Activated CD4-positive, alpha-beta T cell treated with anti-CD3 and anti-CD28 coated beads, Interleukin-2, amount 10 ng/mL, durations not matched to agents 24 days and 14 days (primary cell): ENCODE measurements at places on chromosomes 16 and 17. TPM values are rescaled to one million over a fixed set of nuclear protein-coding genes. Genes with fewer than 3 reads are reported as not detected.

DNA sequence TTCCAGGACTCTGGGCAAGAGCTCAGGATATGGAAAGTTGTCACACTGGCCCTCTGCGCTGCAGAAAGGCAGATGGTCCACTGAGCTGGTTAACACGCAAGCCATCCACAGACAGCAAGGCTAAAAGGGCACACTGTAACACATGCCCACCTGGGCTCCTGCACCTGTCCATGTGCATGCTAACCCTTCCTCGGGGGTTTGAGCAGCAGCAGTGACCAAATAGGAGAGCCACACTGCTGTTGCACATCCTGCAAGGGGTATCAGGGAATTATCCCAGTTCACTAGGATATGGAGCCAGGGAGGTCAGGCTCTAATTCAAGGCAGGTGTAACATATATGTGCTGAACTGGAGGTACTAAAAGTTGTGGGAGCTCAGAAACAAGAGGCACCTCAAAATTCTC, 471.0 kb upstream of the CDH5 start:
- H3K4me1 ChIP-seq = no peaks in the 10 kb centered on the region
- H3K36me3 ChIP-seq = no peaks in the 10 kb centered on the region
- H3K27ac ChIP-seq = no peak overlapping the region
- DNase-seq = no peak

DNA sequence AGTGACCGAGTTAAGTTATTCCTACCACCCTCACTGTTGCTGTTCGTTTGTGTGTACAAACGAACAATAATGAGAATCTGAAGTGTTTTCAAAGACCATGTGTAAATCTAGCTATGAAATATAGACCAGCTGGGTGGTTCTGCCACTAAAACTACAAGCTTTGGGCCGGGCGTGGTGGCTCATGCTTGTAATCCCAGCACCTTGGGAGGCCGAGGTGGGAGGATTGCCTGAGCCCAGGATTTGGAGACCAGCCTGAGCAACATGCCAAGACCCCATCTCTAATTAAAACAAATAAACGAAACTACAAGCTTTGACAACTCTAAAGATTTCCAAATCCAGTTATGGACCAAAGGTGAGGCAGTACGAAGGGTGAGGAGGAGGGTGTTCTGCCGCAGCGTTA, 973 bp downstream of the RECQL5 start:
- H3K4me1 ChIP-seq = peaks cover 19% of the 10 kb centered on the region
- H3K36me3 ChIP-seq = peaks cover 27% of the 10 kb centered on the region
- H3K27me3 ChIP-seq = no peaks in the 10 kb centered on the region
- no peak for DNase-seq
- H3K4me3 ChIP-seq = no peak overlapping the region
- H3K27ac ChIP-seq = no peak overlapping the region

- no peak overlapping the region for H3K4me3 ChIP-seq
- H3K36me3 ChIP-seq = no peaks in the 10 kb centered on the region
- no peak overlapping the region for H3K27ac ChIP-seq
- DNase-seq = no peak
- H3K27me3 ChIP-seq = peaks cover 58% of the 10 kb centered on the region
Observed at GRCh38 chr16:86491640-86492023, 18.7 kb upstream of the FOXF1 start.

Gene WFIKKN1
- total RNA-seq = 0.44 and 0.45 TPM in 2 replicates

DNA sequence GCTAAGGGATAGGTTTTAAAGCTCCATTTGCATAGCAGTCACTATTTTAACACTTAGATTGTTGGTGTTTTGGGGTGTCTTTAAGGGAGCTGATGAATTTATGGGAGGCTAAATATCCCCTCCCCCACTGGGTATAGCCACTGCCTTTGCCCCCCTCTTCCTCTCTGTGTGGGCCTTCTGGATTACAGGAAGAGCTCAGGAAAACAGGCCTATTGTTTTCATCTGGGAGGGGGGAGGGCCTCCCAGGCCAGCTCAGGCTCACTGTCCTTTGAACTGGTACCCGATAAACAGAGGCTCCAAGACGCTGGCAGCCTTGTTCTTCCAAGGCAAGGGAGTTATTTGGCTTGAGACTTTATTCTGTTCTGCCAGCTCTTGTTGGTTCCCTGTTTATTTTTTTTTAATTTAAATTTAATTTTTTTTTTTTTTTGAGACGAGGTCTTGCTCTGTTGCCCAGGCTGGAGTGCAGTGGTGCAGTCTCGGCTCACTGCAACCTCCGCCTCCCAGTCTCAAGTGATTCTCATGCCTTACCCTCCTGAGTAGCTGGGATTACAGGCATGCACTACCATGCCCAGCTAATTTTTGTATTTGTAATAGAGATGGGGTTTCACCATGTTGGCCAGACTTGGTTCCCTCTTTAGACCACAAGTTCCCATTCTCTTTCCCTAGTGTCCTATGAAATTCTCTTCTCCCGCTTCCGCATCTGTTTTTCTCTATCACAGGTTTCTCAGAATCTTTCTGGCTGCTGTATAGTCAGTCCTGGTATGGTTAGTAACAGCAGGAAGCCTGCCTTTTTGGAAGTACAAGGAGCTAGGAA, 25.1 kb downstream of the MINK1 start:
- no peak overlapping the region for H3K4me3 ChIP-seq
- peaks cover 20% of the 10 kb centered on the region for H3K4me1 ChIP-seq
- no peaks in the 10 kb centered on the region for H3K27me3 ChIP-seq
- DNase-seq = no peak
- peaks cover 22% of the 10 kb centered on the region for H3K36me3 ChIP-seq

DNA sequence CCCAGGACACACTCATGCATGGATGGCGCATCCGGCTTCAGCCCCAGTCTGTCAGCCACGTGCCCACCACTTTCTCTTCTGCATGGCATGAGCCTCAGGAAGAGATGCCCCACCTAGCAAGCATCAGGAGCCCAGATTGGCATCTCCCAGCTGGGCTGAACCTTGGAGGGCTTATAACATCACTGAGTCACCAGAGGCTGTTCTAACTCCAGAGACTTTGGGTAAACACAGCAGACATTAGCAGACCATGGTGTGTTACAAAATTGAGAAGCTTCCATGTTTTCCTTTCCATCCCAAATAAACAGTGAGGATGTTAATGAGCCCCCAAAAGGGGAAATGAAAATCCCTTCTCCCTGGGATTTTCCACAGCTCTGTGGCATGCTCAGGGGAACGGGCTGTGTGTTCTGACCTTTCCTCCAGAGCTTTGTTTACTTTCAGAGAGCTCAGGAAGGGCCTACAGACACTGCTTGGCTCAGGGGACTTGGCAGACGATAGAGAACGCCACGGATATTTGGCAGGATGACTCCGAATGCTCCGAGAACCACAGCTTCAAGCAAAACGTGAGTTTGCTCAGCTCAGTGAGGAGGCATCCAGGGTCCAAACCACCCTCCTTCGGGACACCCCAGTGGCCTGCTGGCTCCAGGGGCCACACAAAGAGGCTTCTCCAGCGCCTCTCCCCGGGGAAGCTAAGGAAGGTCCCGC, 16.5 kb downstream of the GLP2R start:
- no peak overlapping the region for H3K4me3 ChIP-seq
- no peak overlapping the region for H3K27ac ChIP-seq
- H3K4me1 ChIP-seq = no peaks in the 10 kb centered on the region
- no peaks in the 10 kb centered on the region for H3K27me3 ChIP-seq

GRCh38 chr17:33832262-33832661, 422.8 kb upstream of the CCL2 start:
- no peaks in the 10 kb centered on the region for H3K36me3 ChIP-seq
- no peaks in the 10 kb centered on the region for H3K4me1 ChIP-seq
- no peaks in the 10 kb centered on the region for H3K27me3 ChIP-seq

- no peaks in the 10 kb centered on the region for H3K4me1 ChIP-seq
- no peak overlapping the region for H3K27ac ChIP-seq
- DNase-seq = no peak
- H3K4me3 ChIP-seq = no peak overlapping the region
Observed at GRCh38 chr16:86229283-86229682, 281.0 kb upstream of the FOXF1 start.

- no peak overlapping the region for H3K27ac ChIP-seq
- no peaks in the 10 kb centered on the region for H3K36me3 ChIP-seq
- peaks cover 2% of the 10 kb centered on the region for H3K4me1 ChIP-seq
- DNase-seq = no peak
- no peaks in the 10 kb centered on the region for H3K27me3 ChIP-seq
- H3K4me3 ChIP-seq = no peak overlapping the region
Observed at GRCh38 chr16:70713824-70714223, 28.0 kb upstream of the MTSS2 start.

Gene KRTAP17-1
- not detected in 2 replicates for total RNA-seq

Gene IL17C
- total RNA-seq = not detected in 2 replicates

GRCh38 chr17:8122924-8123694, 797 bp downstream of the HES7 start:
- peaks cover 70% of the 10 kb centered on the region for H3K4me1 ChIP-seq
- peaks cover 8% of the 10 kb centered on the region for H3K36me3 ChIP-seq
- H3K4me3 ChIP-seq = peak overlapping the region; percentile 91
- peak; percentile 85 for DNase-seq
- peaks cover 48% of the 10 kb centered on the region for H3K27me3 ChIP-seq

DNA sequence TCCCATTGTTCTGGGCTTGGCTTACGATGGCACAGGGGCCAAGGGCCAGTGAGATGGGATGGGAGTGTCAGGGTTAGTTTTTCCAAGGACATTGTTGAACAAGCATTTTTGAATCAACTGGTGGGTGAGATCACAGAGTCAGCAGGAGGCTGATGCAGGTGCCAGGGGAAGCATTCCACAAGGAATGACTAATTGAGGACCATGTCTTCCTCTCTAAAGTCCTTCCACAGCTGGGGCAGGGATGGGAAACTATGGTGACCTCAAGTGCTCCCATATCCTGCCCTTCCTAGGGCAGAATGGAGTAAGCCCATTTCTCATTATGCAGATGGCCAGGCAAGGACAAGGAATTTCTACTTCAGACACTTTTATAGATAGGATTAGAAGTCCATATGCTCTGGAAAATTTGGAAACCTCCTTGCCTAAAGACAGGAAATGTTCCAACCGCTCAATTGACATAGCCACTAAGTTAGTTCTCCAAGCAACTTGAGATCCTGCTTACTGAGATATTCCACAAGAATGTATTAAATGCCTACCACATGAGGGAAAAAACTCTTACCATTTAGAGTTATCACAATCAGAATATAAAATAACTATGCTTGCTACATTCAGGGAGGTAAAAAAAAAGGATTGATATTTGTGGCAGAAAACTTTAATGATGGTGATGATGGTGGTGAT, 21.2 kb upstream of the ENGASE start:
- no peak overlapping the region for H3K4me3 ChIP-seq
- H3K27ac ChIP-seq = no peak overlapping the region
- no peaks in the 10 kb centered on the region for H3K4me1 ChIP-seq
- no peaks in the 10 kb centered on the region for H3K36me3 ChIP-seq
- H3K27me3 ChIP-seq = peaks cover 16% of the 10 kb centered on the region
- DNase-seq = no peak

Gene LUC7L3
- total RNA-seq = 125 and 133 TPM in 2 replicates

DNA sequence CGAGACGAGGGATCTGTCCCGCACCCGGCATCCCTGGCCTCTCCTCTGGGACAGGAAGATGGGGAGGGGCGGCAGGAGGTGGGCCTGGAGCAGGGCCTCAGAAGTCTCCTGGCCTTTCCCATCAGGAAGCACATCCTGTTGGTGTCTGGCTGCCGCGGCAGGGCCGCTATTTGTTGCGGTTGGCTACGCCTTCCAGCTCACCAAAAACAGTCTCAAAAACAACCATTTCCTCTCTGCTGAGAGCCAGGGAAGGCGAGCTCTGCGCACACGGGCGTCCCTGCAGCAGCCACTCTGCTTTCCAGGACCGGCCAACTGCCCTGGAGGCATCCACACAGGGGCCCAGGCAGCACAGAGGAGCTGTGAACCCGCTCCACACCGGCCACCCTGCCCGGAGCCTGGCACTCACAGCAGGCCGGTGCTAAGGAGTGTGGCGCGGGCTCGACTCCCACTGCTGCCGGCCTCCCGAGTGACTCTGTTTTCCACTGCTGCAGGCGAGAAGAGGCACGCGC, at the start of gene TMEM204:
Gene TMEM204, plus strand, starts transcription at position 224 of the 509 bp plus-strand sequence. CDS start 610 bp downstream, outside the sequence.
- peaks cover 31% of the 10 kb centered on the region for H3K36me3 ChIP-seq
- peaks cover 35% of the 10 kb centered on the region for H3K4me1 ChIP-seq
- DNase-seq = peak; percentile 86
- peak within 1 kb of the TSS; percentile 100 for H3K4me3 ChIP-seq
- peak within 1 kb of the TSS; percentile 94 for H3K27ac ChIP-seq

- peaks cover 26% of the 10 kb centered on the region for H3K4me1 ChIP-seq
- H3K4me3 ChIP-seq = peak overlapping the region; percentile 95
- DNase-seq = no peak
- H3K27ac ChIP-seq = peak overlapping the region; percentile 92
Observed at GRCh38 chr17:42553161-42553818, 567 bp downstream of the HSD17B1 start.

DNA sequence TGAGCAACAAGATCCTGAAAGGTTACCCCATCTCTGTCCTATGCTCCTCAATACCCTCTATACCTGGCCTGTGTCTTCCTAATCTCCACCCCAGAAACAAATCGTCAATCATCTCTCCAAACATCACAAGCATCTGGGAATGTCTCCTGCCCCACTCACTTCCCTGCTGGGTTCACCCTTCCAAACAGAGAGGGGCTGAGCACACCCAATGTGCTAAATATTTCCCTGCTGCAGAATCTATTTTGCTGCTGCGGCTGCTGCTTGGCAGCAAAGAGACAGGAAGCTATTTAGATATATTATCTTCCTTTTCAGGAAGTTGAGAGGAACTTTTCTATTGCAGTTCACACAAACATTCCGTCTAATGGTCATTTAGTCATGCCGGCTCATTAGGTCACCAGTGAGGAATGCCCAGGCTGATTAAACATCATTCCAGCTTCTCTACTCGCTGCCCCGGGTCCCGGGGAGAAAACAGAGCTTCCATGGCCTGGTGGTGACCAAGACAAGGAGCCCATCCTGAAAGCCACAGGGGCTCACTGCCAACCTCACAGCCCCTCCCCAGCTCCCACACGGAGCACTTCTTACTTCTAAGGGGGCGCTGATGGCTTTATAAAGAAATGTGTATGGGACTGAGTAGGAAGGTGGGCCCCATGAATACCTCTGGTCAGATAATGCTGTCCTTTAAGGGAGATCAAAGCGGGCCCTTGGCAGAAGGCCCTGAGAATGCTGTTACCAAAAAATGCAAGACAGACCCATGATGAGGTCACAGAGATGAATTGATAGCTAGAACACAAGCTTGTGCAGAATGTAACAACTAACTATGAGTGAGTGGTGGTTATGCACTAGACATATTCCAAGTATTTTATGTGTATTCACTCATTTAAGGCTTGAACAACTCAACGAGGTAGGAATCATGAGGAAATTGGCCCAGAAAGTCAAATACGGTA, 218.3 kb downstream of the SOX9 start:
- no peak for DNase-seq
- H3K27ac ChIP-seq = no peak overlapping the region
- no peaks in the 10 kb centered on the region for H3K36me3 ChIP-seq
- H3K4me1 ChIP-seq = no peaks in the 10 kb centered on the region
- no peak overlapping the region for H3K4me3 ChIP-seq

Gene CCL1
- 105 and 111 TPM in 2 replicates for total RNA-seq

- no peaks in the 10 kb centered on the region for H3K36me3 ChIP-seq
- H3K4me1 ChIP-seq = no peaks in the 10 kb centered on the region
- no peak for DNase-seq
- H3K27me3 ChIP-seq = peaks cover 9% of the 10 kb centered on the region
- no peak overlapping the region for H3K4me3 ChIP-seq
Observed at GRCh38 chr17:43618276-43618675, 43.4 kb downstream of the MEOX1 start.
